Left colon (tissue), 2 donors: ENCODE measurements at places on chromosomes 4 and X. TPM values are rescaled to one million over a fixed set of nuclear protein-coding genes. Genes with fewer than 3 reads are reported as not detected.

GRCh38 chrX:37361596-37361995 lies 12.4 kb downstream of the PRRG1 start:
- DNase-seq = no peak

DNA sequence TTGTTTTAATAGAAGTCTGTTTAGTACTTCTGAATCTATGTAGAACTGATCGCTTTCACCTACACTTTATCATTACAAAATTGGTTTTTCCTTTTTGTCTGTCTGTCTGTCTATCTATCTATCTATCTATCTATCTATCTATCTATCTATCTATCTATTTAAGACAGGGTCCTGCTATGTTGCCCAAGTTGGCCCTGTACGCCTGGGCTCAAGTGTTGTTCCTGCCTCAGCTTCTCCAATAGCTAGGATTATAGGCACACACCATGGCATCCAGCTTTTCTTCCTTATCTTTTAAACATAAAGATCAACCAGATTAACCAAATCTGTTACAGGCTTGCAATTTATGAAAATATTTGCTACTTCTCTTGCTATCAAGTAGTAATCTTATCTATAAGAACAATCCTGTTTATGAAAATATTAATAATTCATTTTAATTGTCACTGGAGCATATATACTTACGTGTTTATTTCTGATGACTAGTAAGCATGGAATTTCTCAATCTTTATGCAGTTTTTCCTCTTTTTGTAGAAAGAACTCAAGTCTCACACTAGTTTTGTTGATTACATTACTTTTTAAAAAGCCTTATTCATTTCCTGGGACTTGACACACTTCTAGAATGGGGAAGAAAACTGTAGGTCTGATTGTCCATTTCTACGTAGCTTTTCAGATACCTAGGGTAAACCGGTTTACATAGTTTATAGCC lies 24.5 kb downstream of the KIAA0232 start:
- DNase-seq = no peak

GRCh38 chrX:108341947-108342346 lies 96.3 kb downstream of the COL4A6 start:
- no peak for DNase-seq

DNA sequence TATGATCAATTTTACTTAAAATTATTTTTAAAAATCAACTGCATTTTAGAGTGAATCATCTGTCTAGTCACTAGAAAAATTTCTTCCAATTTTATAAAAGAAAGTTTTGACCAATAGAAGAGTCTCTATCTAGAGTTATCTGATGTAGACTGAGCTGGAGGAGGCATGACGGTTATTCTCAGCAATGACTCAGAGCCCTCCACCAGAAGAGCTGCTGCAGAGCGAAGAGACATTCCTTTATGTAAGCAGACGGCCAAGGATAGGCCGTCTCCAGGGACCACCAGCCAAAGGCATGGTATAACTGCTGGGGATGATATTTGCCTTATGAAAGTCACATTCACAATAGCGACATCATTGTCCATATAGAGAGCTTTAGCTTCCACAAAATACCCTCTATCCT lies 23.0 kb downstream of the LDB2 start:
- DNase-seq = no peak

DNA sequence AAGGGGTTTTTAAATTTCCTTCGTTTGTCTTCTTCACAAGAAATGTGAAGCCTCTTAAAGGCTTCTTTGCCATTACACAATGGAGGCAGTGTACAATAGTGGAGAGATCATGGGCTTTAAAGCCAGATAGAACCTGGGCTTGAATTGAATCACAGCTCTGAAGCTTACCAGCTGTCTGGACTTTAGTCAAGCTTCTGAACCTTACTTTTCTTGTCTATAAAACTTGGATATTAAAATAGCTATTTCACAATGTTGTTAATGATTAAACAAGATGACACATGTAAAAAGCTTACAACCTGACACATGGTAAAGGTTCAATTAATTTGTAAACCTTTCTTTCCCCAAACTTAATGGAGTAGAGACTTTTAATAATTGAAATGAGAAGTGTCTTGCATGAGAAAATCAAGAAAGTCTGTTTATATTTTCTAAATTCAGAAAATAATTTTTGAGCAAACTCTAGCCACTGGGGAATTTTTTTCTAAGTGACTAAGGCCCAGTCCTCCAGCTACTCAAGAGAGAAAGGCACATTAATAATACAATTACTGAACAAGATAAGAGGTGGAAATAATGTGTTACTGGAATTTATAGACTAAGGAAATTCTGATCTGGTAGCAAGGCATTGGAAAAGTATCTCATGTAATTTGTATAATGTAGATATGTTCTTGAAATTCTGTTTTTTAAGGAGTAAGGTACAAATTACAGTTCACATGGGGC lies 21.7 kb upstream of the TBC1D8B start:
- no peak for DNase-seq

- DNase-seq = no peak
Observed at GRCh38 chr4:48913346-48913745, 6.8 kb upstream of the OCIAD2 start.

The ADH6 gene
- 14.3 TPM for total RNA-seq

The TMEM184C gene
- 41.8 TPM for total RNA-seq

The FAM47C gene
- total RNA-seq = not detected

DNA sequence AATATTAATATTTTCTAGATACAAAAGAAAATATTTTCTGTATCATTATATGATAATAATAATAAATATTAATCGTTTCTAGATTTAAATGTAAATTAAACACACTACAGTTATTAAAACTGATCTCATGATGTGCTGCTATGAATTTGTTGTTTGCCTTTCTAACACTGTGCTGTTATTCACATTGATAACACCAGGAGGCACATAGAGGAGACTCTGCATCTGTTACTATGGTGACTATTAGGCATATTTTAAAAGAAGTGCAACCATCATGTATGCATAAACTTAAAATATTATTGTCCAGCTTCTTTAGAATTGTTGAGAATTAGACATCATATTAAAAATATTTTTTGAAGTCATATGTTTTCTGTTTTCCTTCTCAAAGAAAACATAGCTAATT lies 11.8 kb upstream of the PDGFC start:
- DNase-seq = no peak

- DNase-seq = no peak
Observed at GRCh38 chr4:152359208-152360044, 176.5 kb downstream of the FBXW7 start.

DNA sequence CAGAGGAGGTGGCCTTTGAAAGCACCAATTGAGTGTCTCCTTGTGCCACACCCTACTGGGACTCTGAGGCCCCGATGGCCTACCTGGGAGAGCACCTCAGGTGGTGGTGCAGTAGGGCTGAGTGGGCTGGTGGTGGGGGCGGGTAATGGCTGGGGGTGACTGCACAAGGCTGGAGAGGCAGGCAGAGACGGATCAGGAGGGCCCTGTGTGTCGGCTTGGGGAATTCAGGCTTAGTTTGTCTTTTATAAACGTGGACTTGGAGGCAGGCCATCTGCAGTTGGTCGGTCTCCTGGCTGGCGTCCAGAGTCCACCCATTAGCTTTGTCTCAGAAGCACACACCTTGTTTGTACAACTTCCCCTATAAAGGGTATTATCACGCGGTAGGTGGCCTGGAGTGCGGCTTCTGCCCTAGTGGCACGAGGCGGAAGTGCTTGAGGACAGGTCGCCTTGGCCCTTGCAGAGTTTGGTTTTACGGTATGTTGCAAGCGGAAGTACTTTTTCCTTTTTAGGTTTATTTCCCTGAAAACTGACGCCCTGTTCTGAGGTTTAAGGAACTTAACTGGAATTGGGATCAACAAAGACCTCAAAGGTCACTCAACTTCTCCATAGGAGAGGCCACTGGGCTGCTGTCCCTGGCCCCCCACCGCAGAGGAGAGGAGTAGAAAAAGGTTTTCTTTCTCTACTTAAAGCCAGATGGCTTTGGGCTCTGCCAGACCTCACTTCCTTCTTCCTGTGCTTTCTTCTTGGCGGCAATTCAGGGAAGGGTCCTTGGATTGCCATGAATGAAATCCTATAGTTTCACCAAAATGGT lies 8.0 kb downstream of the TBC1D14 start:
- DNase-seq = peak; percentile 94

The SOX3 gene
- not detected for total RNA-seq

DNA sequence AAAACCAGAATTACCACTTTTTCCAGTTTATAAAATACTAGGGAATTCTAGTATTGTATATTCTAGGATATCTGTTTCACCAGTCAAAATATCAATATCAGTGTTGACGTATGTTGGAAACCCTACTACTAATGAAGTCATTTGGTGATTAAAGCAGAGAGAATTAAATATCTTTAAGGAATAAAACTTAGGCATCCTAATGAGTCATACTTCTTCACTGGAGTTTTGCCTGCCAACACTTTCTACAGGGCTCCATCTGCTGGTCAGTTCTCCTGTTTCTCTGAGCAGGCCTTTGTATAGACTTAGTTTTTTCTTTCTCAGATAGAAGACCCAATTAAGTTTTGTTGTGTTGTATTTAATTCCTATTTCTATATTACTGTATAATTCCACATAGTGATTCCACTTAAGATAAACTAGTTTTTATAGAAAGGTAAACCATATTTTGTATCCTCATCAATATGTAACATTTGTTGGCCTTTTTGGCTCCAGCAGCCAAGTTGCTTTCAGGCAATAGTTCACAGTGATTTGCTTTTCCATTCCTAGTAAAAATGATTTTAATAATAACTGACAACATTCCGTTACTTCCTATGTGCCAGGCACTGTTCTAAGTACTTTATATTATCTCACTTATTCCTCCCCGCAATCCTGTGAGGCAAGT lies 3.5 kb downstream of the AP1AR start:
- peak; percentile 56 for DNase-seq

The LARP1B gene
- 30.1 TPM for total RNA-seq

- no peak for DNase-seq
Observed at GRCh38 chr4:42881253-42881652, 11.3 kb upstream of the GRXCR1 start.

The MGARP gene
- total RNA-seq = 0.22 TPM

DNA sequence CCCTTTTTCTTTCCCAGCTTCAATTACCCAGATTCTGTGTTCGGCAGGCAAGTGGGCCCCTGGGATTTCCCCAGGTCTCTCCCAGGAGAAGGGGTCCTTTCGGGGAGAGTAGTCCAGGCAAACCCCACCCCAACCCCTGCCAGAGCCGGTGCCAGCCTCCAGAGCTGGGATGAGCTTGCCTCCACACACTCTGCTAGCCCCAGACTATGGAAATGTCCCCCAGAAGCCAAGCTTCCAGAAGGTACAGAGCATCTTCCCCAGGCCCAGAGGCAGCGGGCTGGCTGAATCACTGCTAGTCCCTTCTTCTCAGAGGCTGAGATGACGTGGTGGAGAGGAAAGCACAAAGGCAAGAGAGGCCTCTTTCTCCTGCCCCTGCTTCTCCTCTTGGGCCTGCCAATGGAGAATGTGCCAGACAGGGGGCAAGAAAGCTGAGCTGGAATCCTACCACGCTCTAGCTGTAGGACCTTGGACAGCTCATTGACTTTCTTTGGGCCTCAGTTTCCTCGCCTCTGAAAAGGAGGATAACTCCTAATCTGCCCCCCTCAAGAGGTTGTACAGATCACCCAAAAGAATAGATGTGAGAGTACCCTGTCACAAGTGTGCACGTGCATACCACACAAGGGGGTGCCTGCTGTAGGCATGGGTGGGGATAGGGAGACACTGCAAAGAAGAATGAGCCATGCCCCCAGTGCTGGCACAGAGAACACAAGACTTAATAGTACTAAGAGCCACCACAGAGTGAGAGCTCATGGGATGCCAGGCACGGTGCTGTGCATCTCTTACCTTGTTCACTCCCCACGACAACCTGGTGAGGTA lies 2.1 kb downstream of the SASH3 start:
- DNase-seq = no peak

The ADAM29 gene
- total RNA-seq = not detected

The SEC24D gene
- 62.7 TPM for total RNA-seq

DNA sequence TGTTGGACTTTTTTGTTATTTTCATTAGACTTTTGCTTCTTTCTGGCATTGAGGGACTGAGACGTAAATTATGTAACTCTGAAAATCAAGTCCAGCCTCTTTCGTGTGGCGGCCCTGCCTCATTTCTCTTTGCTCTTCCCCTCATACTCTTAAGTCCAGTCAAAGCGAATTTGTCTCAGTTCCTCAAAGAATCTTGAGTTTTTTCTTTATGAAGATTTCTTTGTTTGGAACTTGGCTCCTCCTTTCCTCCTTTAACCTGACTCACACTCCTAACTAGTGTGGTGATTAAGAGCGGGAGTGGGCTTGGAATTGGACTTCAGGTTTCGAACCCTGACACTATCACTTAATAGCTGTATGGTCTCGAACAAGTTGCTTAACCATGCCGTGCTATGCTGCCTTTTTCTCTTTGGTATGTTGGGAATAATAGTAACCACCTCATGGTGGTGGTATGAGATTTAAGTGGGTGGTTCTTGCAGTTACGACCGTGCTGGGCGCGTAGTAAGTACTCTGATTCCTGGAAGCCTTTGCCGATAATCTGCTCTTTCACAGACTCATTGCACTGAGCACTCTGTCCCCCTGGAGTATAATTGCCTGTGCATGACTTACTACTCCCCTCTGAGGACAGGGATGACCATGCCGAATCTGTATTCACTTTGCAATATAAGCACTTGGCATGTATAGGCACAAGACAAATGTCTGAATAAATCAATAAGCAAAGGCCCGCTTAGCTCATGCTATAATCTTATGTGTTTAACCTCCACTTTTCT lies 19.1 kb downstream of the FNIP2 start:
- DNase-seq = no peak

DNA sequence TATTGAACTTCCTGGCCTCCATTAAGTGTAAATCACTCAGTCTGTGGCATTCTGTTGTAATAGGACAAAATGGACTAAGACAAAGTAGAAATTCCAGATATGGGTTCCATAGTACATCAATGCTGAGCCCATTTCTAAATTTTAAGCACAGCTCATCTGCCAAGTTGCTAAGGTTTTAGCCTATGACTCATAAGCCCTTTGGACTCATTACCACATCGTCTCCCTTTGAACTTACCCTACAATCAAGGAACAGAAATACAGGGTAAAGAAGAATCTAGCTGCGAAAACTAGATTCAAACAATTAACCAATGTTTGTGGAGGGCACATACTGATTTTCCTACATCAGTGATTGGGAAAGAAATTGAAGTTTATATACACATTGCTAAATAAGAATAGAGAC lies 31.8 kb downstream of the NAA11 start:
- no peak for DNase-seq

- no peak for DNase-seq
Observed at GRCh38 chr4:37615059-37615719, 71.0 kb downstream of the RELL1 start.

The NEIL3 gene
- total RNA-seq = 2.3 TPM

DNA sequence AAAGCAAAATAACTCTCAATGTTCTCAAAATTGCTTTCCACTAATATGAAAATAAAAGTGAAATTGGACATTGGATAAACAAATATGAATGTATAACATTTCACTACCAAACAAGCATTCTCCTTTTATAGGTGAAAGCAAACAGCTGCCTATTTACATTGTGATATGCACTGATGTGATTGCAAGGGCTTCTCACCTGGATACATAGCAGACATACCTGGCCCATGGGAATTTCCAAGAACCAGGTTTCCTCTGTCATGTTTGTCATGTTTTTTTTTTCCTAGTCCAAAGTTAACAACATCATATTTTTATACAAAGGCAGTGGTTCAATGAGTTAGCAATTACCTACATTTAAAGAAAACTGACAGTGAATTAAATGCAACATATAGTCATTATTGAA lies 228.5 kb downstream of the ANKRD50 start:
- DNase-seq = no peak

GRCh38 chr4:82900066-82900410 lies 497 bp upstream of the THAP9 start:
- no peak for DNase-seq

- no peak for DNase-seq
Observed at GRCh38 chr4:39648213-39648612, 9.5 kb upstream of the SMIM14 start.

The DUX4 gene
- total RNA-seq = not detected

The SORCS2 gene
- total RNA-seq = 0.92 TPM

- no peak for DNase-seq
Observed at GRCh38 chrX:9651737-9652136, 113.9 kb downstream of the GPR143 start.
